NCI-H187 (cell line): ENCODE measurements at places on chromosomes 16 and 17.

DNA sequence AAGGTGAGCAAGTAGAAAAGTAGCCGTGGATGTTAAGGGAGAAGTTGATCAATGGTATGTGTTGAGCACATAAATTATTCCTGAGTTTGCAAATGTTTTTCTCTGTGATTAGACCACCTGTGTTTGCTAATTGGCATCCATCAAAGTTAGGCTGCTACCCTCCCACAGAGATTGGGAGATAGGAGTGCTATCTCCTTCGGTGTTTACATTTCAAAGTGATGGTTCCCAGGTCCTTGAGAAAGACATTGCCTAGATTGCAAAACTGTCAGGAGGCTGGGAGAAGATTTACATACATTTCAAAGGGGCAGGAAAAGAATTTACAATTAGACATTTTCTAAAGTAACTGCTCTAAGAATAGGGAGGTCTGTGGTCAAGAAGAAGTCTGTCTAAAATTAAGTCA, 54.3 kb upstream of the CNTNAP4 start:
- DNase-seq: no peak

- no peak for DNase-seq
Observed at GRCh38 chr16:89506113-89506504, 2.1 kb upstream of the SPG7 start.

DNA sequence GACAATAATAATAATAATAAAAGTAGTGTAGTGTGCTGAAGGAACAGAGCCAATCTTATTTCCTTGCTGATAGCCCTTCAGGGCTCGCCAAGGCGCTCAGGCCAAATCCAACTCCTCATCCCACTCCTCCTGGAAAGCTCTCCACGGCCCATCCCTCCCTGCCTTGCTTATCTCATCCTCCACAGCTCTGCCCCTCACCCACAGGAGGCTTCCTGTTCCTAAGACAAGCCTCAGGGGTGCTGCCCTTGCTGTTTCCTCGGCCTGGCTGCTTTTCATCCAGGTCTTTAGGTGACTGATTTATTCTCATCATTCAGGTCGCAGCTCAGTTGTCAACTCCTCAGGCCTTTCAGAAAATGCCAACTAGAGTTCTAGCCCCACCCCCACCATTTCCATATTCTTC, 11.2 kb downstream of the GTF3C1 start:
- DNase-seq: no peak

GRCh38 chr17:6101706-6102105, 31.5 kb downstream of the WSCD1 start:
- no peak for DNase-seq

DNA sequence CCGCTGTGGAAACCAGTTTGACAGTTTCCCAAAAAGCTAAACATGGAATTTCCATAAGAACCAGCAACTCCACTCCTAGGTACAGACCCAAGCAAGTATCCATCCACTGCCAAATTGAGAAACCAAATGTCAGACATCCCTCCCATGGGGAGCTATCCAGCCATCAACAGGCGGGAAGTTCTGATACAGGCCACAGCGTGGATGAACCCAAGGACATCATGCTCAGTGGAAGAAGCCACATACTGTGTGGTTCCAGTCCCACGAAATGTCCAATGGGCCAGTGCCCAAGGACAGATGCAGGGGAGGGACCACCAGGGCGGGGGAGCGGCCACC, 12.6 kb upstream of the BAIAP2 start:
- no peak for DNase-seq

DNA sequence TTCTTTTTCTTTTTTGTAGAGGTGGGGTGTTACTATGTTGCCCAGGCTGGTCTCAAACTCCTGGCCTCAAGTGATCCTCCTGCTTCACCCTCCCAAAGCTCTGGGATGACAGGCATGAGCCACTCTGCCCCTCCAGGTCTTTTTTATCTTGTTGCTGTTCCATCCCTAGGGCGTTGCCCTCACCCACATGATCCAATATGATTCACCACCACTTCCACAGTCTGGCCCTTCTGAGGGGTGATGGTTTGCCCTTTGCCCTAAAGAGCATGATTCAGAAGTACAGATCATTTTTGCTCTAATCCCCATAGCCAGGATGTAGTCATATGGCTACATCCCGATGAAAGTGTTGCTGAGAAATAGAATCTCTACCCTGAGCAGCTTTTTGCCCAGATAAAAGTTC, 18.8 kb downstream of the STX4 start:
- no peak for DNase-seq

DNA sequence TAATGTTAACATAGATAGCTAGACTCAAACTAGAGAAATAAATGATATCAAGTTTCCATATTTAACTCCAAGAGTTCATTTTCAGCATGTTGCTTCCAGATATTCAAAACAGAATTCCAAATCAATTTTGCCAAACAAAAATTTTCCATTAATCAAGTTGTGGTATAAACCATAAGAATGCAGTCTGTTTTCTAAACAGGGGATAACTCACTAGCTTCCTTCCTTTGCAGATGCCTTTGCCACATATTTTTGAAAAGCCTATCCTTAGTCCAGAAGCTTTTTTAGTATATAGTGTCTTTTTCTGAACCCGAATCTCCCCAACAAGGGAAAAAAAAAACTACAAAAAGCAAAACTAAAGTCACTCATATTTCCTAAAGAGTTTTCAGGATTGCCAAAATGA, 61.5 kb downstream of the HELZ start:
- no peak for DNase-seq

GRCh38 chr16:55240888-55241287, 83.1 kb upstream of the IRX6 start:
- no peak for DNase-seq

DNA sequence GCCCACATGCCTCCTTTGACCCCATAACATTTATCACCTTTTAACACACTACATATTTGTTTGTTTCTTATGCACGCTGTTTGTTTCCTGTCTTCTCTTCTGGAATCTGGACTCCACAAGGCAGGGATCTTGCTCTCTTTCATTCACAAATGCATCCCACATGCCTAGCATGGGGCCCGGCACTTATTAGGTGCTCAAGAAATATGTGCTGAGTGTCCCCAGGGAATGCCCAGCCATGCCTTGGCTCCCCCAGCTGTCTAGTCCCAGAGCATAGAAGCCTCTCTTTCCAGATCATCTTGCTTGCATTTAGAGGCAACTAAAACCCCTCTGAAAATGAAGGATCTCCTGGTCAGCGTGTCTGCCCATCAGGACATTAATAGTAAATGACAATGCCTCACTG, 283.7 kb downstream of the CBLN1 start:
- no peak for DNase-seq

GRCh38 chr17:4940555-4941318, 669 bp downstream of the RNF167 start:
- no peak for DNase-seq

- DNase-seq: no peak
Observed at GRCh38 chr17:67253384-67253783, 8.4 kb upstream of the HELZ start.

DNA sequence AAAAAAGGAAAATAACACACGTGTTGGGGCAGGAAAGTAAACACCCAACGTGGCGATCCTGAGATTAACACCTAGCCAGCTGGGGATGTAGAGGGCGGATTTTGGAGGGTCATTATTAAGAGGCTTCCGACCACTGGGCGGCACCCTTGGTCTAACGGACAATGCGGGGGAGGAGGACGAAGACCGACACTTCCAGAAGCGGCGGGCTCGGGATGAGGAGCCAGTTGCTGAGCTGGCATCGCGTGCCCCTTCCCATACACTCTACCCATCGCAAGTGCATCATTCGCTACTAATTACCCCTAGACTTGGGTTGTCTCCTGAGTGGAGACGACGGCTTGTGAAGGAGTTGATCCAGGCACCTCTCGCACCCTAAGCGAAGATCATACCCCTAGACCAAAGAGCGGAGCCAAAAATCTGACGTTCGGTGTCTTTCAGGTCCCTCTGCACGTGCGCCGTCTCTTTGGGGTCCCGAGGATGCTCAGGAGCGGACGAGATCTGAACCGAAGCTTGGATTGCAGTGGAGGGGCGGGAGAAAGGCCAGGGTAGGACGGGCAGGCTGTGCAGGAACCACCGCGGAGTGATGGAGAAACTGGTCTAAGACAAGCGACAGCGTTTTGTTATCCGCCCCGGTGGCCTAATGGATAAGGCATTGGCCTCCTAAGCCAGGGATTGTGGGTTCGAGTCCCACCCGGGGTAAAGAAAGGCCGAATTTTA, 17.6 kb downstream of the ZNF213 start:
- peak; percentile 86 for DNase-seq

DNA sequence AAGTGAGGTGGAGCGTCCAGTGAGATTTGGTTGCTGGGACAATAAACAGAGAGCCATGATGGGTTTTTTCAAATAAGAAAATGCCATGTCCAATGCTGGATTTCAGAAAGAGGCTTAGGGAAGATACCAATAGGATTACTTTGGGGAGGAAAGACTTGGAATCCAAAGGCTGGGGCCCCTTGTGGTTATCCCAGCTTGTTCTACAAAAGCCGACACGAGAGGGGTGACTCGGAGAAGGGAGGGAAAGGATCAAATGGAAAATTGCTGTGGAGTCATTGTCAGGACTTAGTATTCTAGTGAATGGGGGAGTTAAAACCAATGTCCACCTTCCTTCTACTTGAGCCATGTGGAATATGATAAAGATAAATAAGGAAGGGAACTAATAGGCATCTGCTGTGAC, 305.5 kb downstream of the SOX9 start:
- DNase-seq: no peak

GRCh38 chr16:2155977-2156848, 631 bp downstream of the TRAF7 start:
- no peak for DNase-seq

DNA sequence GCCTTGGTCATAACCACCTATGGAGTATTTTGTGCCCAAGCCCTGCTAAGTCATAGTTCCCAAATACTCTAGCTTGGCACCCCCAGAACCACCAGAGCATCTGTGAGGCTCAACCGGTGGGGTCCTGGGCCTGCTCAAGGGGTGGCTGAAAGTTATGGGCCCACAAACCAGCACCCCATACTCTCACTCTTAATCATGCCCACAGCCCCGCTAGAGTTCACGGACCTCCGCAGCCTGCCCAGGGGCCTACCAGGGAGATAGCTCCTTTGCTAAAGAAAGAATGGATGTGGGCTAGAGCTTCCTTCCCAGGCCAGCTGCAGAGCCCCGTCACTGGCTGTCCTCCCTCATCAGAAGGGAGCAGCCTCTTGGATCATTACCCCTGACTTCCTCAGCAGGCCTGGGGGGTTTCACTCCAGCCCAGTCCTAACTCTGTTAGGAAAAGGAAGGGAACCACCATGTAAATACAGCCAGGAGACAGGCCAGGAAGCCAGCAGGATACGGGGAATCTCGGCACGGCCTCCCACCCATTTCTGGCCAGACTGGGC, 1.4 kb downstream of the GIT1 start:
- DNase-seq: no peak

- DNase-seq: no peak
Observed at GRCh38 chr17:34131386-34131785, 123.7 kb upstream of the CCL2 start.

GRCh38 chr17:81641825-81642489, 5.0 kb downstream of the TSPAN10 start:
- DNase-seq: no peak

DNA sequence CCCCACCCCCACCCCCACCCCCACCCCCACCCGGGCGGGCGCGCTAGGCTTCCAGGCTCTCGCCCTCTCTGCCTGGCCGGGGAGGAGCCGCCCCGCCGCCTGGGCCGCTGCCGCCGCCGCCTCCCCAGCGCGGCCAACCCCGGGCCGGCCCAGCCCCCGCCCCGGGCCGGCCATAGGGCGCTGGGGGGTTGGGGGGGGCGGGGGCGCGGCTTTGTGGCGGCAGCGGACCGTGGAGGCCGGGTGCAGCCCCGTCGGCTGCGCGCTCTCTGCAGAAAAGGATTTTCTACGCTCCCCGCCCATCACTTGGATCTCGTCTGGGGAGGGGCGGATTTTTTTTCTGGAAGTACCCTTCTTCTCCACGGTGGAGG, 230.9 kb downstream of the MRTFB start:
- DNase-seq: no peak

GRCh38 chr17:19752216-19753050, 4.3 kb upstream of the ALDH3A1 start:
- DNase-seq: no peak

DNA sequence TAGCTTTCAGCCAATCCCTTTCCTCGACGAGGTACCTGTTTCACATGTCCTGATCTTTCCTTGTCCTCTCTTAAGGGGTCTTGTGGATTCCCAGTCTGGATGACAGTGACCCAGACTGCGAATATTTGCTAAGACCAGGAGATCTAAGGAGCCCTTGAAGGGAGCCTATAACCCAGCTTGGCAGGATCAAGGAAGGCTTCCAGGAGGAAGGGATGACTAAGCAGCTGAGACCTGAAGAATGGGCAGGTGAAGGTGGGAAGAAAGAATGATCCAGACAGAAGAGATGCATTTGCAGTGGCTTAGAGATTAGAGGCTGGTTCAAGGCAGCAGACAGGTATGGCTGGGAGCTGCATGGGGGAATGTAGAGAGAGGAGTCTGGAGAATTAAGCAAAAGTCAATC, 1.9 kb upstream of the PDK2 start:
- no peak for DNase-seq

GRCh38 chr17:12900474-12900873, 111.2 kb downstream of the ARHGAP44 start:
- DNase-seq: no peak

DNA sequence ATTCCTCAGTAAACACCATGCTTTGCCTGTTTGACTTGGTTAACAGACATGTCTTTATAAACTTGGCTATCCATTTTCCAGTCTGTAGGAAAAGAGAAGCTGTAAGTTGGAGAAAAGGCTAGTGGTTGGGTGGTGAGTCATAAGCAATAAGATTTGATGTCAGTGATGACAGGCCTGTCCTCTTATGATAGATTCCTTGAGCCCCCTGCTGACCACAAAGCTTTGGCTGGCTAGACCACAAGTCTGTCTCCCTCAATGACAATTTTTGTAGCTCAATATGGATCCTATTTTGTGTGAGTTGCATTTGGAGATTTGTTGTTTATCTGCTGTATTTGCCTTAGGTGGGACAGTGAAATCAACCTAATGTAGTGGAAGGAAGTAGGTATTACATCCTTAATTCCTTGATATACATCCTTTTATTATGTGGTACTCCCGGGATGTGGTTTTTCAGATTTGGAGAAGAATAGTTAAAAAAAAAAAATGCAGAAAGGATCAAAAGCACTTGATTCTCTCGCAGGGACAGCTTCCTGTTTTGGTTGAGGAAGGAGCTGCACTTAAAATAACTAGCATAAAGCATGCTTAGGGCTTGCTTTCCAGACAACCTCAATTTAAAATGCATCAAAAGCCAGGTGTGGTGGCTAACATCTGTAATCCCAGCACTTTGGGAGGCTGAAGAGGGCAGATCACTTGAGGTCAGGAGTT, 67.4 kb downstream of the SIAH1 start:
- DNase-seq: no peak

DNA sequence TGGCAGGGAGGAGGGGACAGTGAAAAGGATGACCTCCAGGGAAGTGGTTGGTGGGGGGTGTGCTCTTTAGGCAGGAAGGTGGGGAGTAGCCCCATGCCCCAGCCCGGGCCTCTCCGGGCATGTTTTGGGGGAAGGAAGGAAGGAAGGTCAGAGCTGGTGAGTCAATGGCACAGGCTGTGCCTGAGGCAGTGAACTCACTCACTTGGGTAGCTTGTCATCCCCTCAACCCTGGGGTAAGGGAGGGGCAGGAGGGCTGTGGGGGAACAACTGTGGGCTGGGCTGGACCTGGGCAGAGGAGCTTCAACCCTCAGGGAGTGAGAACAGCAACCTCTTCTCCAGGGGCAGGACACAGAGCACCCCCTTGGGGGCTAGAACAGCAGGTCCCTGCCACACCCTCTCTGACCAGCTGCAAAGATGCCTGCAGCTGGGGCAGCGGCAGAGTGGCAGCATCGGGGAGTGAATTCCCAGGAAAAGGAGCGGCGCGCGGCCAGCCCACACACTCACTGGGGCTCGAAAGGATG, 6.3 kb downstream of the CSF3 start:
- DNase-seq: no peak
